ENCODE measurements at places on chromosomes 2 and 18.

DNA sequence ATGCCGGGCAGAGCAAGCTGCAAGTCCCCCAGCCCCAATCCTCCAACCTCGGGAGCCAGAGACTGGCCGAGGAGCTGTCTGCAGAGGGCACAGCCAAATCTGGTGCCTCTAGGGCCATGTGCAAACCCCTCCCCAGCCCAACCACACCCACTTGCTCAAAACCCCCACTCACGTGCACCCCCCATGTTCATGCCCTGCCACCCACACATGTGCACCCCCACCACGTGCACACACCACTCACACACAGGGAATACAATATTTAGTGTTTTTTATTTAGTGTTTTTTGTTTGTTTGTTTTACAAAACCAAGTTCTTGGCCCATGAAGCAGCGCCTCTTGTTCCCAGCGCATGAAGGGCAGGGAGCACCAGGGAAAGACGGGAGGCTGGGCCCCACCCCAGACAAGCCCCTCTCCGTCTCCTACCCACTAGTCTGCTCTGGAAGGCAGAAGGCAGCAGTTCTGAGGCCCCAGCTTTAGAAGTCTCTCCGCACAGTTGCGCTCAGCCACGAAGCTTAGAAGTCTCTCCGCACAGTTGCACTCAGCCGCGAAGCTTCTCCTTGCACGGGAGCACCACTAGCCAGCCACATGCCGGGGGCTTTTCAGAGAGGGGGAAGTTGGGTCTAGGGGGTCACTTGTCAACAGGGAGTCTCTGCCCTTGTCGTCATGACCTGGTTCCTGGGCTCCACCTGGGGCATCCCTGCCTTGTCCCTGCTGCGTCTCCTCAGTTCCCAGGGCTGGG lies 276.1 kb upstream of the HDAC4 start:
- no peak for DNase-seq

GRCh38 chr18:26440644-26441043 lies 107.7 kb downstream of the KCTD1 start:
- no peak for DNase-seq

DNA sequence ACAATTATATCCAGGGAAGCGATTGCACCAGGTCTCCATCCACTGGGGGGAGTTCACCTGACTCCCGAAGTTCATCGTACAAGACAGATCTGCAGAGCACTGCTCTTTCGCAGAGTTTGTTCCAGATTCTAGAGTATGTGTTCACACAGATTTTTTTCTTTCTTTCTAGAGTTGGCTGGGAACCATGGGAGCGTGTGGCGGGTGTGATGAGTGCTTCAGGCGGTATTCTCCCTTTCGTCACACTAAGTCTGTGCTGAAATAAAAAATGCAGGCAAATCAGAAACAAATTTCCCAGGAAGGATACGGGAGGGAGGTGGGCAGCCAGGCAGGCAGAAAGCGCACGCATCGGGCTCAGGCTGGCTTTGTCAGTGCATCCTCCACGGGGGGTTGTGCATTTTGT lies 129.8 kb upstream of the SOX11 start:
- no peak for DNase-seq

DNA sequence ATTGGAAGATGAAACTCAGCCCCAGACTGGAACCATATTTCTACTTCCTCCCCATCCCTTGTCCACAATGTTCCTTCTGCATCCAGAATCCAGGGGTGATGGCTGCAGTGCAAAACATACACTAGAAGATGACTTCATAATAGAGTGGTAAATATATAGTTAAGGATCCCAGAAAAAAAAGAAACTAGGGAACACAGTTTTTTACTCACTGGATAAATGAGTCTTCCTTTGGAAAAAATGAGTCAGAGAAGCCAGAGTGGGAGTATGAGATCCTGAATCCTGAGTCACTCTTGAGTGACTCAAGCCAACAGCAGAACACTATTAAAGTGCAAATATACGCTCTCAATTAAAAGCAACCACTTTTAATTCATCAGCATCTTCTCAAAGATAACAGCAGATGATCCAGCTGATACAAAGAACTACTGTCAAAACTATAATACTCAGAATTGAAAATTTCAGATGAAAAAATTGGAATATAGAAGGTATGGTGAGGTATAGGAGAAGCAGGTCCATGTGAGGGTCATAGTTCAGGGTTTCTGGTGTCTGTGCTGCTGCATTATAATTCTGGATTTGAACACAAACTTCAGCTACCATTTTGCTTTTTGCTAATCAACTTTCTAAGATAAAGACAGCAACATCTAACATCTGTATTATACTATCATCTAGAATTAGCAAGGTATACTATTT lies 987.2 kb upstream of the CDH2 start:
- no peak for DNase-seq
